ENCODE measurements at places on chromosomes 7 and 10. TPM values are rescaled to one million over a fixed set of nuclear protein-coding genes. Genes with fewer than 3 reads are reported as not detected.

C10orf90 gene
- not detected for total RNA-seq

GHRHR gene
- total RNA-seq = not detected

ABHD11 gene
- 115 TPM for total RNA-seq

OPN1SW gene
- not detected for total RNA-seq

LAMB4 gene
- total RNA-seq = not detected

TBX20 gene
- total RNA-seq = 0.46 TPM

LRRN3 gene
- total RNA-seq = 0.73 TPM

BBS9 gene
- total RNA-seq = 23.5 TPM

RAPGEF5 gene
- 34.7 TPM for total RNA-seq

LIPK gene
- not detected for total RNA-seq

TRPV6 gene
- total RNA-seq = 0.35 TPM

GPRIN2 gene
- total RNA-seq = 58.7 TPM

DNA sequence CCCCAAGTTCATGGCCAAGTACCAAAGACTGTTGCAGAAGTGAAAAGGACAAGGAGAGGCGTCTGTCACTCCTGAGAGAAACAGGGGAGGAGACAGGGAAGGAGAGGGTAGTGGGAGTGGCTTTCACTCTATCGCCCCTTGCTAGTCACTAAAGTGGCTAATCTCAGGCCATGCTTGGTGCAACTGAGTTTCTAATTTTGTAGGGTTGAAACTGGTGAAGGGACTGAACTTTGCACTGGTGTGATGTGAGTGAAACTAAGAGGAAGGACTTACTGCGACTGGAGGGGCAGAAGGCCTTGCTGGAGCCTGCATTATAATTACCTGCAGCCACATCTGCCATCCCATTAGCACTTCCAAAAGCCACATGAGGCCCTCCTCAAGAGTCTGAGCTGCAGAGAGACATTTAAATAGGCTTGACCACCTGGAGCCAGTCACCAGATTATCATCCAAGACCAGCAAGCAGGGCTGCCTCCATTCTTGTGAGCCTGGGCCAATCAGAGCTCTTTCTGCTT, 107.2 kb upstream of the EEPD1 start:
- DNase-seq = no peak

GRCh38 chr7:55063633-55064032, 44.8 kb downstream of the EGFR start:
- no peak for DNase-seq

GRCh38 chr7:99653754-99654153, 26.0 kb downstream of the CYP3A5 start:
- DNase-seq = no peak

DNA sequence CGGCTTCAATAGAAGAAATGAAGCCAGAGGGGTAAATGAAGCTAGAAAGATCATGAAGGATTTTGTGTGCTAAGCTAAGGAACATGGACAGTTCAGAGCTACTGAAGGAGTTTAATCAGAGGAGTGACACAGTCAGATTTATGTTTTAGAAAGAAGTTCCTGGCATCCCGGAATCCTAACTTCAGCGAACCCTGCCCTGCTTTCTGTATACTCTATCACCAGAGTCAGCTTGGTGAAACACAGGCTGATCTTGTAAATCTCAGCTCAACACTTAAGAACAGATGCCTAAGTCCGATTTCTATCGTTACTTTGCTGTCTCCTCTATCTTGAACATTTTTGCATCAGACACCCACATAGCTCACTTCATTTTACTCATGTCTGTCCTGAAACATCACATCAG, 9.1 kb downstream of the AHR start:
- no peak for DNase-seq

- no peak for DNase-seq
Observed at GRCh38 chr10:76453997-76454396, 1022.6 kb downstream of the LRMDA start.

- DNase-seq = no peak
Observed at GRCh38 chr10:101146392-101147251, 15.5 kb downstream of the TLX1 start.

- no peak for DNase-seq
Observed at GRCh38 chr7:1609023-1609422, 39.2 kb upstream of the PSMG3 start.

DNA sequence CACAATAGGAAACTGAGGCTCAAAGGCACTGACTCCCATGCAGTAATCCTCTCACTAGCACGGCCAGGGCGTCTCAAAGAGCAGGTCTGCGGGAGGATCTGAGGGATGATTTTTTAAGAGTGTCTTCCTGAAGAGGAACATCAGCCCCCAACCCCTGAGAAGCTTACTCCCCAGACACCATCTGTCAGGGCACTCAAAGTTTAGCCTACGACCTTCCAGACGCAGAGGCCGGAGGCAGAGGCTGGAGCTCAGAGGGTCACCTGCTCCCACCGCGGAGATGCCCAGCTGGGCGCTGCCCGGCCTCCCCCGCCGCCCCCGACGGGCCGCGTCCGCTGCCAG, 1.7 kb downstream of the ZNF777 start:
- no peak for DNase-seq

DNA sequence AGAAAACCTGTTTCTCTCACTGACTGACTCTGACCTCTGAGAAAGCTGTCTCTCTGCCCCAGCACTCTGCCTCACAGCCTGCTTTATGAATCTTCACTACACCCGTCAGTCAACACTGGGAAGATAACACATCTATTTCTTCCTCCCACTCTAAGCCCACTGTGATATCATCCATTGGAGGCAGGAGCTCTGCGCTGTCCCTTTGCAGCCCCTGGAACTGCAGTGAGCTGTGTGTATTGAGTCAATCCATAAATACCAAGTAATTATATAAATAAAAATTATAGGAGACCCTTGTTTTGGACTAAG, 17.2 kb upstream of the FXYD4 start:
- no peak for DNase-seq

DNA sequence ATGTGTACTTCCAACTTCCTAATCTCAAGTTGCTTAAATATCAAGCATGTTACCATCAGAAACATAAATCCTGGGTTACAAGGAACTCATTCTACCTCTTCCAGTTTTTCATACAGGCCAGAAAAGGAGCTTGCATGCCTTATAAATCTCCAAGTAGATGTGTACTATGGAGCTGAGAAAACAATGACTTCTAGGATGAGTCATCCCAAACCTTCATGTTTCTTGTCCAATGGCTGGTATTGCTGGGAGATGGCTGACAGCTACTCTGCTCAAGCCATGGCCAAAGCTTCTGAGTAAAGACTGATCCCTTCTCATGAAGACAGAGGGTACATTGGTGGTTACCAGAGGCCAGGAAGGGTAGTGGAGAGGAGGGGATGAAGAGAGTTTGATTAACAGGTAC, 8.6 kb downstream of the RAPGEF5 start:
- no peak for DNase-seq

GRCh38 chr7:7820409-7820808, 102.0 kb upstream of the RPA3 start:
- no peak for DNase-seq

DNA sequence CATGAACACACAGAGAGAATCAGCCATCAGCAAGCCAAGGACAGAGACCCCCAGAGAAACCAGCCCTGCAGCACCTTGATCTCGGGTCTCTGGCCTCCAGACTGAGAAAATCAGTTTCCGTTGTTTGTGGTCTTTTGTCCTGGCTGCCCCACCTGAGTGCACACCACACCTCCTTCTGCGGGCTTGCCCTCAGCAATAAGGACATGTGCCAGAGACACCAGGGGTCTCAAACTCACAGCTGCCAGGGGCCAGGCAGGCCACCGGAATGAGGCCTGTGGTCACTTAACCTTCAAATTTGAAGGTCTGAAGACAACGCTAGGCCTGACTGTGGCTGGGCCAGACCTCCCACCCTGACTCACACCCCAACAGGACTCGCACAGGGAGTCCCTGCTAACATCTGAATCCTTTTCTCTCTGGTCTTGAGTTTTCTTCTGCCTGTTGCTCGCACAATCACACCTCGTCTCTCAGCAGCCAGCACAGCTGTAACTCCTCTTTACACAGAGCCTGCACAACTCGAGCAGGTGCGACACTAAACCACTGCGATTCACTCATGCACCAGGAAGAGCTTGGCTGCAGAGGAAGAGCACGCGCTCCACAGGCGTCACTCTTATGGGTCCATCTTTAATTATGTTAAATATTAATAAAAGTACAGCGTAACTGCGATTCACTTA, 86.2 kb downstream of the CHST15 start:
- no peak for DNase-seq

DNA sequence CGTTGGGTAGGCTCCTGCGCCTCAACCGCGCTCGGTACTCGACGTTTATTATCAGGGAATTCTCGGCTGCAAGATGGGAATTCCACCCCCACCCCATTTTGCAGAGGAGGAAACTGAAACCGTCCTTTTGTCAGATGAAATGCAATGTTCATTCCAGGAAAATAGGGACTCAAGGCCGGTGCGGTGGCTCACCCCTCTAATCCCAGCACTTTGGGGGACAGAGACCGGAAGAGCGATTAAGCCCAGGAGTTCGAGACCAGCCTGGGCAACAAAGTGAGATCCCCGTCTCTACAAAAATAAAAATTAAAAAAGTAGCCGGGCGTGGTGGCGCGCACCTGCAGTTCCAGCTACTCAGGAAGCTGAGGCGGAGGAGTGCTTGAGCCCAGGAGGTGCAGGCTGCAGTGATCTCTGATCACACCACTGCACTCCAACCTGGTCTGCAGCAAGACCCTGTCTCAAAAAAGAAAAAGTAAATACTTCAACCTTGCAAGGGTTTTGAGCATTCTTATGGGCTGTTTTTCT, 720 bp upstream of the RFC2 start:
- peak; percentile 53 for DNase-seq

- DNase-seq = peak; percentile 74
Observed at GRCh38 chr7:45259966-45260646, 102.5 kb downstream of the RAMP3 start.

GRCh38 chr7:26705567-26705966, 158.8 kb downstream of the SKAP2 start:
- no peak for DNase-seq

- DNase-seq = no peak
Observed at GRCh38 chr10:3201796-3202195, 29.2 kb upstream of the PITRM1 start.

- no peak for DNase-seq
Observed at GRCh38 chr7:137203351-137203750, 140.2 kb downstream of the PTN start.

- no peak for DNase-seq
Observed at GRCh38 chr7:1623810-1624209, 46.3 kb upstream of the ELFN1 start.

DNA sequence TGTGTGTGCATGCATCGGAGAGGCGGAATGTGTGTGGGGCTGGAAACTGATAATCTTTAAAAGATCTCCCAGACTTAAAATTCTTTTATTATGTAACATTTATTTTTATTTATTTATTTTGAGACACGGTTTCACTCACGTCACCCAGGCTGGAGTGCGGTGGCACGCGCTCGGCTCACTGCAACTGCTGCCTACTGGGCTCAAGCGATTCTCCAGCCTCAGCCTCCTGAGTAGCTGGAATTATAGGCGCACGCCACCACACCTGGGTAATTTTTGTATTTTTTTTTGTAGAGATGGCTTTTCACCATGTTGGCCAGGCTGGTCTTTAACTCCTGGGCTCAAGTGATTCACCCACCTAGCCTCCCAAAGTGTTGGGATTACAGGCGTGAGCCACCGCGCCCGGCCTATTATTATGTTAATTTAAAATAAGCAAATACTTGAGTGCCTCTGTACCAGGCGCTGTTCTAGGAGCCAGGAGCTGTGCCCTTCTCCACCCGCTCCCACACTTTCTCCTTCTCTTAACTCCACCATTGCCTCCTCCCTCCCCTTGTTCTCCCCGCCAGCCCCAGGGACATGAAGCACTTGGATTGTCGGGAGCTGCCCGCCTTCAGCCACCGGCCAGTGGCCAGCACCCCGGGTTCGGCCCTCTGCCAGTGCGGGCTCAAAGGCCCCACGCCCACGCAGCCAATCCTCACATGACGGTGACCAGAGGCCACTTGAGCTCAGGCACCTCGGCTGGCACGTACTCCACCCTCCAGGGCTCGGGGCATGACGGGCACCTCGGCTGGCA, 163.6 kb downstream of the DNAJB6 start:
- DNase-seq = no peak

DNA sequence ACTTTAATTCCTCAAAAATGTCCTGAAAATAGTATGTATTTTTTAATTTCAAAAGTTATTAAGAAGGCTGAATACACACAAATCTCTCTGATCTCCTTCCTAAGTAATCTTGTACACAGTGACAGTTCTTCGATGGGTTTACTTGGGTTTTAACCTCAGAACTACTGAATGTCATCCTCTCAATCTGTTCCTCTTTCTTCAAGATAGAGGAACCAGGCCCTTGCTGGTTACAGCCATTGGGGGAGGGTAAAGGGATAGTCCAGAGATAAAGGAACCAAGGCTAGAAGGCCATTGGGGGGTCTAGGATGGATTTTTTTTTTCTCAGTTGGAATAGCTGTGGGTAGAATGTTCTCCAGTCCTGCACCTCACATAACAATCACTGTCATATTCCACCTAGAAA, 224.9 kb downstream of the SKIDA1 start:
- no peak for DNase-seq

DNA sequence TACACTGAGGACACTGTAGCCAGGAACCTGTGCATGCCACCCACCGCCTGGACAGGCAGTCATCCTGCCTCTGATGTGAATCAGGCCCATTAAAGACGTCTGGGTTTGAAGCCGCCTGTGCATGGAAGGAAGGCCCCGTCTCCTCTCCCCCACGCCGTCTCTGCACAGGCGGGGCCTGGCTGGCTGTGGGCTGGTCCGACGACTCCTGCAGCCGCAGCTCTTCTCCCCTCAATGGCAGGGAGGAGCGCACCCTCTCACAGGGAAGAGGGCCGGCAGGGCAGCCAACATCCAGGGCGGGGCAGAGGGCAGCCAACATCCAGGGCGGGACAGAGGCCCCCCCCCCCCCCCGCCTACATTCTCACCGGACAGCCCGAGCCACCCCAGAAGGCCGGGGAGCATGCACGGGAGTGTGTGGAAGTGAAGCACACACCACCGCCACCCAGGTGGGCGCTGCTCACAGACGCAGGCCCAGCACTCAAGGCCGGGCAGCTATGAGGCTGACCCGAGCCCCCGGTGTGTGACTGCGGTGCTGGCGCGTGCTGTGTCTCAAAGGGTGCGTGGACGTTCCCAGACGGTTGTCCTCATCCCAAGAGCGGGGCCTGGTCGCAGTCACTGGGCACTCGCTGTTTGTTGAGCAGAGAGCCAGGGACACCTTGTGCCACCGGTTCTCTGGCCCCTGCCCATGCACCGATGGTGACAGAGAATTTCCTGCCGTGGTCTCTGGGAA, 19.1 kb downstream of the DPYSL4 start:
- DNase-seq = peak; percentile 37

- no peak for DNase-seq
Observed at GRCh38 chr10:130751851-130752250, 559.7 kb downstream of the TCERG1L start.

- DNase-seq = no peak
Observed at GRCh38 chr7:105295596-105296352, 92.9 kb downstream of the SRPK2 start.

GRCh38 chr7:116691664-116692063, 19.7 kb downstream of the MET start:
- DNase-seq = no peak

- DNase-seq = no peak
Observed at GRCh38 chr10:409408-410040, 274.3 kb downstream of the ZMYND11 start.

Measured in mucosa of descending colon (tissue), 3 donors.